ENCODE measurements at places on chromosomes 7 and 10. TPM values are rescaled to one million over a fixed set of nuclear protein-coding genes. Genes with fewer than 3 reads are reported as not detected.
A peak's percentile ranks its signal among the peaks of the same experiment; 100 is the strongest.

The TMEM273 gene
- total RNA-seq, result 1.6 TPM

DNA sequence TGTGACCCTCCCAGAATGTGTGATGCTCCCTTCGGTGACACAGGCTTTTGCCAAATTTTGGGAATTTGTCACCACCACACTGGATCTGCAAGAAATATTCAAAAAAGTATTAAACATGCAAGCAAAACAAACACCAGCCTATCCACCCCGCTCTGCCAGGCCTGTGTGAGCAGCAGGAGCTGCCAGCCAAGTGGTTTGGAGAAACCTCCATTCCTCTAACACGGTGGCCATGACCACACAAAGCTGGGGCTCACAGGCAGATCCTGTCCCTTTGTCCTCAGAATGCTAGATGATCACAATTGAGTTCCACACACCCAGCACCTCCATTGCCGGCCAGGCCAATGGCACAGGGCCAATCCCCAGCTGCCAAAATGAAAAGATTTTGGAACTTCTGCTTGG is 261.9 kb upstream of the PPP2R2D start:
- DNase-seq, result no peak

The TRIM73 gene
- total RNA-seq, result 4.0 TPM

The OR2A1 gene
- not detected for total RNA-seq

DNA sequence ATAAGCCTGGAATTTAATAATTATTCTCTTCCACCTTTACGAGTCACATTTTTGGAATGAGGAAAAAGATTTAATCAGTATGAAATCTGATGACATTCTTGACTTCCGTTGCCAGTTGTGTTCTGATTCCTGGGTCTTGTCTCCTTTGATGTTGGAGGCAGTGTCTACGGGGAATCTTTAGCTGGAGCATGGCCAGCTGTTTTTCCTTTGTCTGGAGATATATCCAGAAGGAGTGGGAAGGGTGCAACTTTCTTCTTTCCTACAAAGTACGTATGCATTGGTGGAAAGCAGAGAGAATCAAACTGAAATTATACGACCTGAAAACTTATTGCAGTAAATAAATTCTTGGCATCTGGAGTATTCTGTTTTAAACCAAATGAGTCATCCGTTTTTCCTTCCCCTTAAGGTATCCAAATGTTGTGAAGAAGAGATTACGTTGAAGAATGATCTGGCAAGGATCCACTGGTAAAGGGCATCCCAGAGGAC is 6.9 kb upstream of the GNG11 start:
- DNase-seq, result no peak

DNA sequence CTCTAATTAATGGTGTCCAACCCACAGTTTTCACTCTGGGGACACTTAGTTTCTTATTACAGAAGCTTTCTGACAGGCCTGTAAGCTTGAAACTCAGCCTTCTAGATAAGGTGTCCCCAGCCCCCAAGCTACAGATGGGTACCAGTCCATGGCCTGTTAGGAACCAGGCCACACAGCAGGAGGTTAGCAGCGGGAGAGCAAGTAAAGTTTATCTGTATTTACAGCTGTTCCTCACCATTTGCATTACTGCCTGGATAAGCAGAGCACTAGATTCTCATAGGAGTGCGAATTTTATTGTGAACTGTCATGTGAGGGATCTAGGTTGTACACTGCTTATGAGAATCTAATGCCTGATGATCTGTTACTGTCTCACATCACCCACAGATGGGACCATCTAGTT is 93.7 kb downstream of the TMEM26 start:
- no peak for DNase-seq

GRCh38 chr10:20855398-20856038 is 41.6 kb downstream of the NEBL start:
- DNase-seq, result no peak

- no peak for DNase-seq
These were observed 439.3 kb downstream of the RPS24 start for GRCh38 chr10:78473006-78473405.

The CYP17A1 gene
- total RNA-seq, result 0.61 TPM

DNA sequence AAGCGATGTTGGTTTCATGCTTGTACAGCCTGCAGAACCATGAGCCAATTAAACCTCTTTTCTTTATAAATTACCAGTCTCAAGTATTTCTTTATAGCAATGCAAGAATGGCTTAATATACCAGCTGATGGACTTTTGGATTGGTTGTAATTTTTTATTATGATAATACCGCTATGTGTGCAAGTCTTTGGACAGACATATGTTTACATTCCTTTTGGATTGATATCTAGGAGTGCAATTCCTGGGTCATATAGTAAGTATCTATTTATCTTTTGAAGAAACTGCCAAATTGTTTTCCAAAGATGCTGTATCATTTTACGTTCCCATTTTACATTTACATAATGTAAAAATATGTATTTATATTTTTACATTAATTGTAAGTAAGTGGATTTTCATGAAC is 81.2 kb upstream of the PIP4K2A start:
- DNase-seq, result no peak

DNA sequence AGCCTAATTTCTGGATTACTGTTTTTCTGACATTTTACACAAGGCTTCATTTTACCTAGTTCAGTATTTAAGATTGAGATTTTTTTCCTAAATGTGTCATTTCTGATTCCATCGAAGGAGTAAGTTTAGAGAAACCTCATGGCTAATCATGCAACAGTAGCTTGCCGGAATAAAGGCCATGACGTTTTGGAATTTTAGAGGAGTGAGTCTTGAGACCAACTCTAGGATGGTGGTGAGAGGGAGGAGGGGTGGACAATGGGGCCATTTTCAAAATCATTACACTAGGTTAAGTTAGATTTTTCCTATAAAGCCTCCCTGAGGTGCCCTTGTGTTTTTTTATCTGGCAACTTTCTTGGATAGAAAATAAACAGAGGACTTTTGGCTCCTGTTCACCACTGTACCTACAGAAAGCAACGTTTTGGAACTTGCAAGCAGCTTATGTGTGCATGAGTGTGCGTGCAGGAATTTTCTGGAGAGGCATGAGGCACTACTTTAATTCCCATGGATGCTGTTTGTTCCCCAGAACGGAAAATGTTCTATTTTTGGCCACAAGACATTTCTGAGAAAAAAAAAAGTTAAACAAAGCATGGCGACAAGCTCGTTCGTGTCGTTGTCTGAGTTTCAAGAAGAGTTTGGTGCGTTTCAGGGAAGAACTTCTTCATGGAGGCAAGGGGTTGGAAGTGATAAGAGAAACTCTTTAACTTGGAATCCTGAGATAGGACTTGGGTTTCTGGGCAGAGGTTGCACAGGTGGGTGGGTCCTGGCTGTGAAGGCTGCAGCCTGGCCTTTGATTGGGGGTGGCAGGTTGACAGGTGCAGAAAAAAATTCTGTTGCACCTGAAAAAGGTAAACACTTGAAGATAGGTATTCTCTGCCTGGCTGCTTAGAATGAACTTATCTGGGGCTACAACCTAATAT is 178.1 kb downstream of the PTEN start:
- DNase-seq, result no peak

DNA sequence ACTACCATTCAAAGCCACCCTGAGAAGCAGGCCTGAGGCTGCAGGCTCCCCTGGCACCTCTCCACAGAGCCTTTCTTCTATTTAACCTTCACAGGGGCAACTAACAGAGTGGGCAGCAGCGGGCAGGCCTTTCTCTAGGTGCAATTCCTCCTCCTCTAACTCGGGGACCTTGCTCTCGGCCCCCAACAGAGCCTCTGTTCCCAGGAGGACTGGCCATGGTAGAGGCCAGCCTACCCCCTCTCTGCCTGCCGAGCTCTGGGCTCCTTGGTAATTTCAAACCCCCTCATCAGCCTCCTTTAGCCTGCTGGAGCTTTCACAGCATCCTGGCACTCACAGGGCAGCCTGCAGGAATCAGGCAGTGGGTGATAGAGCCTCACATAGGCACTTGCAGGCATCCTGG is 920.8 kb upstream of the ZNF722 start:
- DNase-seq, result no peak

DNA sequence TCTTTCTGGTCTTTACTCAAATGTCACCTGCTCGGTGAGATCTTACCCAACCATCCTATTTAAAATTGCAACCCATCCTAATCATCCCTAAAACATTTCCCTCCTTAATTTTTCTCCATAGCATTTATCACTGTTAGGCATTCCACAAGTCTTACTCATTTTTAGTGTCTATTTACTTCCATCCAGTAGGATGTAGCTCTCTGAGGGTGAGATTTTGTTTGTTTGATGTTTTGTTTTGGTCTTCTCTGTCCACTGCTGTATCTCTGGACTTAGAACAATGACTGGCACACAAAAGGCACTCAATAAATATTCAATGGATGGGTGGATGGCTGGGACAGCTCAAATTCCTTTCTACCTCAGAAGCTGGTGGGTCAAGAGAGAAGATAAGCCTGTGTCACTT is 15.8 kb upstream of the DUSP5 start:
- DNase-seq, result no peak

DNA sequence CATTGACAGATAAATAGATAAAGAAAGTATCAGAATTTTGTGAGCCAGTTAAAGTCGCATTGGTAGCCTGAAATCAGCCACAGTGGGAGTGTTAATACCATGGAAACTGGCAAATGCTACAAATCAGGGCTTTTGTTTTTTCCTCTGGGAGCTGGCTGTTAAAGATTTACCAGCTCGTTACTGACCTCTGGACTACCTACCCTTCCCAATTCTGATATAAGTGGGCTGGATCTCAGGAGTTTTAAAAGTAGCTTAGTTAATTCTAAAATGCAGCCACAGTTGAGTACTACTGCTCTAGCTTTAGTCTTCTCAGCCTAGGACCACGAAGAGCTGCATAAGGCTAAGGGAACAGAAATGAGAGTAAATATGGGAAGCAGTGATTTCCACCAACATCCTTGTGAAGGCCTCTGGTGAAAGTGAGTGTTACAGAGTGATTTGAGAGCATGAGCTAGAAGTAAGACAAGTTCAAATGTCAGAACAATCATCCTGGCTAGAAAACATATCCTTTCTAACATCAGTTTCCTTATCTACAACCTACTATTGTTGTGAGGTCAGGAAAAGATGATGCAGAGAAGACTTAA is 53.2 kb downstream of the A1CF start:
- DNase-seq, result no peak

DNA sequence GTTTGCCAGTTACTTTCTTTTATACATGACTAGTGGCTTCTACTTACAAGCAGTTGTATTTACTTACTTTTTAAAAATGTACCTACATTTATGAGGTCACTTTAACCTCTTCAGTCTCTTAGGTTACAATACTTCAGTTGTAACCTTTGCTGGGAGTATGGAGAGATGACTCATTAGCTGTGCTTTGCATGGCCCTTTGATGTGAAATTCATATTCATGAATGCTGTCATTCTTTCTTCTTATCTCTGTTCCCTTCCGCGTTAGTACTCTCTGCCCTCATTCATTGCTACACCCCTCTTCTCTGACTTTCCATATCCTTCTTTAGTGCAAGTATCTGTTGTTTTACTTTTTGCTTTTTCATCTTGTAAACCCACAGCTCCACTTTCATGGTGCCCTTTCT is 164.3 kb downstream of the BMPER start:
- no peak for DNase-seq

The FAM13C gene
- 1.4 TPM for total RNA-seq

- DNase-seq, result peak; percentile 16
These were observed 100.0 kb downstream of the INPP5A start for GRCh38 chr10:132637477-132638129.

DNA sequence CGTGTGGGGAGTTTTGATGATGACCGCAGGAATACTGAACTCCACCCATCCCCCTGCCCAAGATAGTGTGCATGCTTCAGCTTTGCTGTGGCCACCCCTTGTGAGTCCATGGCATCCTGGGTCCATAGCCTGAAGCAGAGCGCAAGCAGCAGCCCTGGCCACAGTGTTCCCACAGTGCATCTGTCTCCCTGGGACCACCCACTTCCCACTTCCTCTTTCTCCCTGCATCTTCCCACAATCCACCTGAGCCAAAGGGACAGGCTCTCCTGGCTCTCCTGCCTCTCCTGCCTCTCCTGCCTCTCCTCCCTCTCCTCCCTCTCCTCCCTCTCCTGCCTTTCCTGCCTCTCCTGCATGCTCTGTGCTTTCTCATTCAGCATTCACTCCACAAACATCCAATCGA is 150.7 kb downstream of the PAXIP1 start:
- no peak for DNase-seq

The CFTR gene
- total RNA-seq, result 0.50 TPM

GRCh38 chr7:277228-277627 is 12.7 kb upstream of the FOXL3 start:
- no peak for DNase-seq

DNA sequence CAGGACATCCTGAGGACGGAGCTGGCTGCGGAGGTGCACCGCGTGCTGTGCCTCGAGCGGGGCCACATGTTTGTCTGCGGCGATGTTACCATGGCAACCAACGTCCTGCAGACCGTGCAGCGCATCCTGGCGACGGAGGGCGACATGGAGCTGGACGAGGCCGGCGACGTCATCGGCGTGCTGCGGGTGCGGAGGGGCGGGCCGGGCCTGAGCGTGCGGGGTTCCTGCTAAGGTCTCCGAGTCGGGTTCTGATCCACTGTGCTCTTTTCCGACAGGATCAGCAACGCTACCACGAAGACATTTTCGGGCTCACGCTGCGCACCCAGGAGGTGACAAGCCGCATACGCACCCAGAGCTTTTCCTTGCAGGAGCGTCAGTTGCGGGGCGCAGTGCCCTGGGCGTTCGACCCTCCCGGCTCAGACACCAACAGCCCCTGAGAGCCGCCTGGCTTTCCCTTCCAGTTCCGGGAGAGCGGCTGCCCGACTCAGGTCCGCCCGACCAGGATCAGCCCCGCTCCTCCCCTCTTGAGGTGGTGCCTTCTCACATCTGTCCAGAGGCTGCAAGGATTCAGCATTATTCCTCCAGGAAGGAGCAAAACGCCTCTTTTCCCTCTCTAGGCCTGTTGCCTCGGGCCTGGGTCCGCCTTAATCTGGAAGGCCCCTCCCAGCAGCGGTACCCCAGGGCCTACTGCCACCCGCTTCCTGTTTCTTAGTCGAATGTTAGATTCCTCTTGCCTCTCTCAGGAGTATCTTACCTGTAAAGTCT is 10.4 kb downstream of the ATG9B start:
- DNase-seq, result peak; percentile 63

The HOXA2 gene
- not detected for total RNA-seq

- no peak for DNase-seq
These were observed 20.6 kb upstream of the HOXA13 start for GRCh38 chr7:27220440-27220955.

The PRKG1 gene
- total RNA-seq, result 1.6 TPM

Measured in right lobe of liver (tissue), 6 donors.